WERI-Rb-1 (cell line): ENCODE measurements at places on chromosomes 2 and 18.

- DNase-seq: no peak
Measured at GRCh38 chr18:48422947-48423378, 13.8 kb upstream of the ZBTB7C start.

DNA sequence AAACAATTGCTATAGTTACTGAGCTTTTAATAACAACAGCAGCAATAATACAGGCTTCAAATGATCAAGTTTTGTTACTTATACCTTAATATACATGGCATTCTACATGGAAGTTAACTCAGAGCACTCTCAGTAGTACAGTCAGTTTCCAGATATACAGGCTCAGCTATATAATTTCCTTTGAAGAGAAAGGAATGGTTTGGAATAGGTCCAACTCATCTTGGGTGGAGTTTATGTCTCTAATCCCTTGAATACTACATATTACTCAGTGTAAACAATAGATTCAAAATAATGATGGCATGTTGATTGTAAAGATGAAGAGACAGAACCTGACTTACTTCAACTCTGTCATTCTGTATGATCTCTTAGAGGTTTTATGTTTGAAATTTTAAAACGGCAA, 174.9 kb downstream of the EPHA4 start:
- DNase-seq: no peak

DNA sequence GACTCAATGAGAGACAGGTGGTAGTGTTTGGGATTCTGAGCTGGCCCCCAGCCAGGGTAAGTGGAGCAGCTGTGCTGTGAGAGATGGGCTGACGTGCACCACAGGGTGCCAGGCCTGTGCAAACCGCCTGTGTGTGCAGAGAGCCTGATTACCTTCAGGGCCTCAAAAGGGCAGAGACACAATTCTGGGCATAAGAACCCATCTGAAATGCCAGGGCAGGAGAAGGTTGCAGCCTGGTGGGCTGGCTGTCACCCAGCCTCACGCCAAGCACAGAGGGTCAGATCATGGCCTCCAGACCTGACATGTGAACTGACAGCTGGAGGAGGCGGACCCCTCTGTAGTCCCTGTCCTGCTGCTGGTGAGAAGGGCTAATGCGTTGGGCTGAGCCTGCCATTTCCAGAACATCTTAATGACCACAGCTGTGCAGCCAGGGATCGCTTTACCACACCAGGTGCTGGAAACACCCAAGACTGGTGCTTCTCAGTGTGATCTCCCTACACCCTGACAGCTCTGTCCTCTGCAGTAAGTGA, 100.9 kb downstream of the ARL4C start:
- DNase-seq: peak; percentile 63

DNA sequence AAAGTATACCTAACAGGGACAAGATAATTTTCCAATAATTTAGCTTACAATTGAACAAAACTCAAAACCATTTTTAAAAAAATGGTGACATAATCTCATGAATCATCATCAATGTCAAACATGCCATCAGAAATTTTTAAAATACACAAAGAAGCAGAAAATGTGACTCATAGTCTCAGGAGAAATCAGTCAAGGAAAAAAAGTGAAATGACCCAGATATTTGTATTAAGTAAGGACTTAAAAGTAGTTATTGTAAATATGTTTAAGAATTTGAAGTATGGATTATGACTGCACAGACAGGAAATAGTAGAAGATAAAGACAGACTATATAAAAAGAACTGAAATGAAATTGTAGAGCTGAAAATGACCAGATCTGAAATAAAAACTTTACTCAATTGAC, 473.9 kb upstream of the SYT4 start:
- no peak for DNase-seq

GRCh38 chr2:176934869-176935415, 277.7 kb upstream of the HNRNPA3 start:
- no peak for DNase-seq

DNA sequence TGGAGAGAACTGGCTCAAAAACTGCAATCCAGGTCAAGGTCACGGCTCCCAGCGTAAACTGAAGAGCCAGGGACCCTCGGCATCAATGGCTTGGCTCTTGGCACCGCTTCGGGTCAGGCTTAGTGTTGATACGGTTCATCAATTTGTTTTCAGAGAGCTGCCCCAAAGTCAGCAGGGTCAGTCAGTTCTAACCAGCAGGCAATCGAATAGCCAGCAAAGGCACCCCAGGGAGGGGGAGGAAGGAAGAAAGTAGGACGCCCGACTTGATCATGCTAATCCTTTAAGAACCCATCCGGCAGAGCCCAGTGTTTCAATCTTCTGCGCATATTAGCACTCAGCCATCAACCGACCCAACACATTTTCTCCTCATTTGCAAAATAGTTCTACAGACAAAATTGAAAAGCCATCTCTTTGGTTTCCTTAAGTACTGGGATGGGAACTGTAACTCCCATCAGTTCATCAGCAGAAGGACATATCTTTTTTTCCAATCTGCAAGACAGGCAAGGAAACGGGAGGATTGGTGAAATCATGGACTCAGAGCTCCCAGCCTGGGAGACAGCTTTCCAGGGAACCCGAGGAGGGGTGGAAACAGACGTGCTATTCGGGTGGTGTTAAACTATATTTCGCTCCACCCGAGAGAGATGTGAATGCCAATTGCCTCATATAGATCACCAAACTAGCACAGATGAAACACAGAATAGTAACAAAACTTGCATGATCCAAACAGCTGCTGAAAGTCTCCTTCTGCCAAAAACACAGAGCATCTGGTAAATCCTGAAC, 40.7 kb upstream of the CABLES1 start:
- peak; percentile 86 for DNase-seq

DNA sequence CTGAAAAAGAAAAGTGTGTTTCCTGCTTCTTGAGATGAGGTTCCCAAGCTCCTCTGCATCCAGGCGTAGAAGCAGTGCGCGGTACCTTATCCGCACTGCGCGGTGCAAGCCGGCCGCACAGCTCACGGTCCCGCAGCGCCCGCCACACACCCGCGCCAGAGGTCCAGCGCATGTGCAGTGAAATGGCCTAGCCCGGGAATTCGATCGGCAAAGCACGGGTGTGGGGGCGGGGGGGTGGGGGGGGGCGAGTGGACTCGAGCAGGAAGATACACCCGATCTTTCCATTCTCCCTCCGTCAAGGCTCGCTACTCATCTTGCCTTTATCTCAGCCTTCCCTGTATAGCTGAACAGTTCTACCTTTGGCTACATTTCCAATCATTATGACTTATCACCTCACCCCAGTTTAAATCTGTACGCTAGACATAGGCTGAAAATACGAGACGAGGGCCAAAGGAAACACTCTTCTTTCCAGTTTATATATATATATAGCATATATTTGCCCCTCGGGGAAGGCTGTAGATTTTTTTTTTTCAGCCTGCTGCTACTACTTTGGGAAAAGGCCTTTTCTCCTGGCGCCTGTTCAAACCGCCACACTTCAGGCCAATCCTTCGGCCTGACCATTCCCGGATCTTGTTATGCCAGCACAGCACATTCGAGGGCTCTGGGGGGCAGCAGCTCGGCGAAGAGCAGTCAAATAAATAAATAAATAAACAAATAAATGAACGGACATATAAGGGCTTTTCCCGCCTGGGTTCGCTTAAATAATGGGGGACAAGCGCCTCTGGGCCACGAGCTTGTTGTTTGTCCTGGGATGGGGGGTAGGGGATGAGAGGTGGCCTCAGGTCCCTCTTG, 10.4 kb downstream of the HOXD8 start:
- DNase-seq: no peak

DNA sequence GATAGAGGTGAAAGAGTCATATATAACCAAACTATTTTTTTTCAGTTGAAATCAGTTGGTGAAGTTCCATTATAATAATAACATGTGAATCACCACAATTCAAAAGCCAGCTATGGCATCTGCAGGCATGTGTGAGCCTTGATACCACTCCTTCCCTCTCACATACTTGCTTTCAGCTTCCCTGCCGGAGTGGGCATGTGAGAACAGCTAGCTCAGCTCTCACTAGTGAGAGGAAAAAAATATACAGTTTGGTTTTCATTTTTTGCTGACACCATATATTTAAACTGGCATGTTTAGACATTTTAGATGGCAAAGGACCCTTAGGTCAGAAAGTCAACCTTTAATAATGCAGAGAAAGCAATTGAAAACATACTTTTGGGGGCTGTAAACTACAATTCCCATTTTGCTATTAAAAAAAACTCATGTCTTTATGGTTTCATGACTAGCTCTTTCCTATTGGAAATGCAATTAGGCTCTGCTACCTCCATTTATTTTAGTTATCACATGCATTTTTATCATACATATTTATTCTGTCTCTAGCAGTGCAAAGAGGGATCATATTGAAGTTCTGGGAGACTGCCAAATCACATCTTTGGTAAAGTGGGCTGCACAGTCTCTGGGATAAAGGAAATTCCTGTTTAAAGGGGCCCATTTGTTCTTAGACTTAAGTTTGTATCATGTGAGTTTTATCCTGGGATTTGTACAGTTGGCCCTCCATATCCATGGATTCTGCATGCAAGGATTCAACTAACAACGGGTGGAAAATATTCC, 33.2 kb upstream of the SLC40A1 start:
- no peak for DNase-seq

DNA sequence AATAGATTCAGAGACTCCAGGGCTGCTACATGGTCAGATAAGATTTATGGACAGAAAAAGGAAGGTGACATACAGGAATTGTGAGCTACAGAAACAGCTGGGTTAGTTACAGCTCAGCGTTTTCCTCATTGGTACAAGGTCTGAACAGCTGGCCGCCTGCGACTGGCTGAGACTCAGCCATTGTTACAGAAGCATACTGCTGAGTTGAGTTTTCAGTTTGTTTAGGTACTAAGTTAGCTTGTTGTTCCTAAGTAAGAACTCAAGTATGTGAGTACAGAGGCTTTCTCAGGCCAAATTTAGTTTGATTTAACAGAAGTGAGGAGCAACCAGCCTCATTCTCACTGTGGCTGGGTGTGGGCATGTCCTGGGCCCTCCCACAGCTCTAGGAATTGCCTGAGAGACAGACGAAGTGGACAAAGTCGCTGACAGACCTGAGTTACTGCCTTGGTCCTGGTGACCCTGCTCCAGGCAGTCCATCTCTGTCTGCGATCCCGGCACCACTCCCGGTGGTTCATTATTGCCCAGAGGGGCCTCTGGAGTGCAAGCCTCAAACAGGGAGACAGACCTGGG, 27.8 kb upstream of the RHOB start:
- DNase-seq: peak; percentile 4

DNA sequence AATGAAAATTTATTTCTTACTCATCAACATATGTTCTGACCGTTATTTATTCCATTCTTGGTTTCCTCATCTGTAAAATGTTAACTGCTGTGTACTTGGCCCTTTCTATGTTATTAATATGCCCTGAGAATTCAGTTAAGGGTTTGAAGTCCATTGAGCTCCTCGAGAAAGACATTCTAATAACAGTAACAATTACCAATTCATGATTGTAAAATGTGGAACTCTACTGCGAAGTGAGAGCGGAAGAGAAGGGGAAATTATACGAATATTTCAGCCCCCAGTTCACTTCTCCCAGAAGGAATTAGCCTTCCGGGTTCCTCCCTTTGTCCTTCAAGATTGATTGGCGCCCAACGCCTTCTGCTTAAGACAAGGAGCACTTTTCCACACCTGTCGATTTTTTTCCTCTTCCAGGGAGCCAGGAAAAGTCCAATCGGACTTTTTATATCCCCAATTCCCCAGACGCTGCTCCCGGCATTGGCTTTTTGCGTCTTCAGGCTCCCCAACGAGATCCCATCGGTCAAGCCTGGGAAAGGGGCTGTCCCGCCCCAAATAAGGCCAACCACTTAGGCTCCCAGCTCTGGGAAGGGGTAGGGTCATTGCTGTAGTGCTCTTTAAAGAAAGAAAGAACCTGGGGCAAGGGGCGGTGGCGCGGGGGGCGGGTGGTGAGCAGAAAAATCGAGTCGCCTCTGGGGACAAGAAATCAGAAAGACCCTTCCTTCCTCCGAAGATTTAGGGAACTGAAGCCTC, 1.6 kb downstream of the DSC2 start:
- DNase-seq: peak; percentile 27

DNA sequence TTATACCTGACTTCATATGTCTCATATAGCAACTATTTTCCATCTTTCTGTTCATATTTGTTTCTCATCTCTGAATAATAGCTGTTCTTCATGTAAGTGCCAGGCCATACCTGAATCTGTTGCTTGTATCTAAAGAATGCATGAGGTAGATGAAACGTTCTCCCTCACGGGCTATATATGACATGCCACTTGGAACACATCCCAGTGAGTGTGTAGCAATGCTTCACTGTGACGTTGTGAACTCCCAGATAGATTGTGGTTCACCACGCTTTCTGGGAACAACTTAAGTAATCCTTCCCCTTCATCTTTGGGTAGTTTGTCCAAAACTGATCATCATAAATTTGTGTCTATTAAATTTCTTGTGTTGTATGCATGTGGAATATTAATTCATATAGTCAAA, 60.1 kb downstream of the RDH14 start:
- DNase-seq: no peak

- DNase-seq: no peak
Measured at GRCh38 chr2:123906361-123906760, 118.7 kb upstream of the CNTNAP5 start.

DNA sequence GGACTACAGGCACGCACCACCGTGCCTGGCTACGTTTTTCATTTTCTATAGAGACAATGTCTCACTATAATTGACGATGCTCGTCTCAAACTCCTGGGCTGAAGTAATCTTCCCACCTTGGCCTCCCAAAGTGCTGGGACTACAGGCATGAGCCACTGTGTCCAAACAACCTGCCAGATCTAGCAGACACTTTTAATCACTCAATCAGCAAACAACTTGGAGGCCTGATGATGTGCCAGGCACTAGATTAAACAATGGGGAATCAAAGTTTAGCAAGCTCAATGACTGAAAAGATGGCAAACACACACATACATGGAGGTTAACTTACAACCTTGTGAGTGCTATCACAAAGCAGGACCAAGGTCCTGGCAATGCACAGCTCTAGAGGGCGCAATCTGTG, 29.8 kb upstream of the RMP24 start:
- no peak for DNase-seq
